M059J (cell line): ENCODE measurements at places on chromosomes 5 and 9. TPM values are rescaled to one million over a fixed set of nuclear protein-coding genes. Genes with fewer than 3 reads are reported as not detected.

GRCh38 chr9:3768286-3768685 lies 242.5 kb upstream of the RFX3 start:
- DNase-seq: peak; percentile 22

The PSIP1 gene
- 114 and 126 TPM in 2 replicates for total RNA-seq

GRCh38 chr9:70362952-70363351 lies 51.5 kb downstream of the KLF9 start:
- DNase-seq: peak; percentile 61

GRCh38 chr5:169385636-169386035 lies 84.7 kb upstream of the SLIT3 start:
- DNase-seq: no peak

GRCh38 chr9:137428311-137428630 lies 5.1 kb downstream of the NOXA1 start:
- DNase-seq: no peak
